Activated naive CD4-positive, alpha-beta T cell treated with anti-CD3 and anti-CD28 coated beads for 36 hours (primary cell): ENCODE measurements at places on chromosomes 4 and X. TPM values are rescaled to one million over a fixed set of nuclear protein-coding genes. Genes with fewer than 3 reads are reported as not detected.

- no peak for DNase-seq
- H3K4me1 ChIP-seq, result peaks cover 23% of the 10 kb centered on the region
- no peaks in the 10 kb centered on the region for H3K27me3 ChIP-seq
Observed at GRCh38 chr4:2950221-2950989, 12.8 kb downstream of the NOP14 start.

GRCh38 chr4:105392858-105393257, 81.0 kb downstream of the PPA2 start:
- no peak overlapping the region for H3K4me3 ChIP-seq
- H3K27me3 ChIP-seq, result no peaks in the 10 kb centered on the region
- peaks cover 33% of the 10 kb centered on the region for H3K36me3 ChIP-seq
- no peak for DNase-seq

- H3K4me1 ChIP-seq, result no peaks in the 10 kb centered on the region
- DNase-seq, result no peak
- H3K27ac ChIP-seq, result no peak overlapping the region
- H3K4me3 ChIP-seq, result no peak overlapping the region
- no peaks in the 10 kb centered on the region for H3K27me3 ChIP-seq
Observed at GRCh38 chr4:66544281-66544680, 874.0 kb upstream of the EPHA5 start.

GRCh38 chrX:93660575-93660974, 12.8 kb downstream of the NAP1L3 start:
- H3K27me3 ChIP-seq, result no peaks in the 10 kb centered on the region
- no peak overlapping the region for H3K27ac ChIP-seq
- no peaks in the 10 kb centered on the region for H3K36me3 ChIP-seq
- no peak for DNase-seq
- H3K4me3 ChIP-seq, result no peak overlapping the region

GRCh38 chr4:26815706-26816105, 44.9 kb upstream of the STIM2 start:
- no peaks in the 10 kb centered on the region for H3K36me3 ChIP-seq
- H3K27ac ChIP-seq, result no peak overlapping the region
- no peak overlapping the region for H3K4me3 ChIP-seq
- DNase-seq, result no peak
- H3K27me3 ChIP-seq, result no peaks in the 10 kb centered on the region

Gene SPACA5
- not detected for total RNA-seq

DNA sequence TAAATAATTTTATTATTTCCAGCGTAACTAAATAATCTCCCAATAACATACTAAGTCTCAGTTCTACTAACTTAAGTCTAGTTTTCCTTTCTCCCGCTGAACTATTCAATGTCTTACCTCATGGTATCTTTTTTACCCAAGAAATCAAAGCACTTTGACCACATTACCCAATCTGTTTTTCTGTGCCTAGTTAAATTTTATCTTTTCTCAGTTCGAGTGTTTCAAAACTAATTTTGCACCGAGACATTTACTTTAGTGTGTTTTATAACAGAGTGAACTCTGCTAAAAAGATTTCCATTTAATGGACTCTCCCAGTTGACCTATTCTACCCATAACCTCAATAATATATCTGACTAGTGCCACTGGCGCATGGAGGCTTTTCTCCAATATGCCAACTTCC, 67.6 kb upstream of the IRF2 start:
- no peaks in the 10 kb centered on the region for H3K27me3 ChIP-seq
- no peak for DNase-seq
- no peak overlapping the region for H3K4me3 ChIP-seq
- H3K4me1 ChIP-seq, result peaks cover 7% of the 10 kb centered on the region
- H3K27ac ChIP-seq, result no peak overlapping the region

Gene NDNF
- total RNA-seq, result not detected

Gene ARR3
- not detected for total RNA-seq

GRCh38 chr4:175330236-175330635, 412.1 kb downstream of the ADAM29 start:
- no peaks in the 10 kb centered on the region for H3K36me3 ChIP-seq
- no peak overlapping the region for H3K4me3 ChIP-seq
- DNase-seq, result no peak
- no peaks in the 10 kb centered on the region for H3K4me1 ChIP-seq
- H3K27ac ChIP-seq, result no peak overlapping the region

Gene WDR1
- total RNA-seq, result 295 TPM

DNA sequence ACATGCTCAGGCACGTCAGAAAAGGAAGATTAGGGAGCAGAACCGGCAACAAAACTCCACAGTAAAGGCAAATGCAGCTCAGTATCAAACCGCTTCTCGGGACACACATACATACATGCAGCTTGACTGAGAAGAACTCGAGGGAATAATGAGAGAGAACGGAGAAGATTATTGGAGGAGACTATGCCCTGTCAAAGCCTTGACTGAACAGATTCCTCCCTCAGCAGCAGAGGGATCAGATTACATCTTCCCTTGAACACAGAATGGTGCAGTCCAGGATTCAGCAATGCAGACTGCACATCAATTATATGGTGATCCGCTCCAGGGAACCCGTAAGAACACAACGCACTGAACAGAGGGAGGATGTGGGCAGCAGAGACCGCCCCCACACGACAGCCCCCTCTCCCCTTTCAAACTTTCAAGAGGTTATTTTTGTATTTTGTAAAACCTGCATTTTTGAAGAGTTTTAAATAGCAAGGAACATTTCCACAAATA, 183.2 kb downstream of the FBXW7 start:
- H3K36me3 ChIP-seq, result no peaks in the 10 kb centered on the region
- peak; percentile 29 for DNase-seq
- H3K27ac ChIP-seq, result peak overlapping the region; percentile 51

Gene KLHL13
- 1.5 TPM for total RNA-seq

- no peak overlapping the region for H3K4me3 ChIP-seq
- DNase-seq, result no peak
- H3K36me3 ChIP-seq, result no peaks in the 10 kb centered on the region
- no peak overlapping the region for H3K27ac ChIP-seq
- H3K27me3 ChIP-seq, result no peaks in the 10 kb centered on the region
- no peaks in the 10 kb centered on the region for H3K4me1 ChIP-seq
Observed at GRCh38 chr4:44160776-44161367, 287.7 kb downstream of the KCTD8 start.

Gene SORBS2
- not detected for total RNA-seq

- H3K4me1 ChIP-seq, result no peaks in the 10 kb centered on the region
- no peak overlapping the region for H3K27ac ChIP-seq
- no peak overlapping the region for H3K4me3 ChIP-seq
- H3K27me3 ChIP-seq, result no peaks in the 10 kb centered on the region
- H3K36me3 ChIP-seq, result no peaks in the 10 kb centered on the region
Observed at GRCh38 chr4:3599951-3600350, 67.7 kb upstream of the LRPAP1 start.

Gene SLC25A53
- total RNA-seq, result 5.0 TPM

Gene HERC6
- total RNA-seq, result 9.9 TPM

GRCh38 chr4:24853142-24853541, 57.8 kb downstream of the SOD3 start:
- no peaks in the 10 kb centered on the region for H3K4me1 ChIP-seq
- H3K36me3 ChIP-seq, result no peaks in the 10 kb centered on the region
- no peak for DNase-seq
- no peak overlapping the region for H3K27ac ChIP-seq
- H3K4me3 ChIP-seq, result no peak overlapping the region

DNA sequence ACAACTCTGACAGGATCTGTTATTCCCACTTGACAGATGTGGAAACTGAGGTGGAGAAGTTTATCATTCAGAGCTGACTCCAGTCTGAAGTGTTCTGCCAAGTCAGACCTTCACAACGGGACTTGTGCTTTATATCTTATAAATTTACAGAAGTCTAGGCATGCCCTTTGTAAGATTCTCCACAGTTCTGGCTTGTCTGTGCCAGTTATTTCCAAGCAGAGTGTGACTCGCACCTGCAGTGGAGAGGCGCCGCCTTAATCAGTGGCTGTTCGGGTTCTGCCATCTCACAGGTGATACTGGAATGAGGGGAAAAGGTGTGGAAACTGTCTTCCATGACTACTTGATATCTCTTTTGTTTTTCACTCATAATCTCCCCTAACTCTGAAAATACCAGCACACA, 63.2 kb downstream of the CPEB2 start:
- H3K27ac ChIP-seq, result no peak overlapping the region
- H3K4me1 ChIP-seq, result no peaks in the 10 kb centered on the region
- no peaks in the 10 kb centered on the region for H3K27me3 ChIP-seq
- H3K4me3 ChIP-seq, result no peak overlapping the region

Gene PNCK
- total RNA-seq, result 0.30 TPM

DNA sequence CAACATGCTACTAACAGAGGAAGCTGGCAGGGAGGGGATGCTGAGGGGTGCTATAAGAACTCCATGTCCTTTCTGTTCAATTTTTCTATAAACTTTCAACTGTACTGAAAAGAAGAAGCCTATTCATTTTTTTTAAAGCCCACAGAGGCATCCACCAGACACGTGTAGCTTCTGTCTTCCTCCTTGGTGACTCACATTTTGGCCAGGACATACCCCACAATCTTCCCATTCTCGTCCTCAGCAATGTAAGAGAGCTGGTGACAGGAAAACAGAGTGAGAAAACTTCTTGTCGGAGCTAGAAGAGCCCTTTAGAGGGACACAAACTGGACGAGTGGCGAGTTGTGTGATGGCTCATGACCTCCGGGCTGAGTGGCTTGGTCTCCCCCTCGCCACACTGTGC, 1.1 kb downstream of the NAA10 start:
- H3K4me1 ChIP-seq, result peaks cover 42% of the 10 kb centered on the region
- H3K36me3 ChIP-seq, result peaks cover 10% of the 10 kb centered on the region
- no peaks in the 10 kb centered on the region for H3K27me3 ChIP-seq
- DNase-seq, result no peak
- peak overlapping the region; percentile 69 for H3K27ac ChIP-seq
- peak overlapping the region; percentile 80 for H3K4me3 ChIP-seq

DNA sequence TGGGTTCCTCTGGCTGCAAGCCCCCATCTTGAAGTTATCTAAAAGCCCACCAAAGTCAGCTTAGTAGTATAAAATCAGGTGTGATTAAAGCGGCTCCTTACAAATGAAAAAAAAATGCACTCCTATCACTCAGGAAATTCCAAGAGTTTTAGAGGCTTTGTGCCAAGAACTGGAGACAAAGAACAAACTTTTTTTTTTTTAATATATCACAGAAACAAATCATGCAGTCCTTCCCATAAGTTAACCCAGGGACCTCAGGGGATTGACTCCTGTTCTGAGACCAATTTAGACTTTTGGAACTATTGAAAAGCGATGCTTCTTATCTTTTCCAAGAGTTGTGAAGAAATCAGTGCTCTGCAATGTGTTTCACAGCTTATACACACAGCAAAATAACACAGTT, 53.6 kb downstream of the HHIP start:
- no peak overlapping the region for H3K4me3 ChIP-seq
- no peak overlapping the region for H3K27ac ChIP-seq
- DNase-seq, result no peak
- H3K4me1 ChIP-seq, result no peaks in the 10 kb centered on the region
- H3K36me3 ChIP-seq, result no peaks in the 10 kb centered on the region

Gene KIAA1210
- not detected for total RNA-seq

- no peak for DNase-seq
- no peak overlapping the region for H3K27ac ChIP-seq
- no peaks in the 10 kb centered on the region for H3K4me1 ChIP-seq
- no peak overlapping the region for H3K4me3 ChIP-seq
- no peaks in the 10 kb centered on the region for H3K36me3 ChIP-seq
Observed at GRCh38 chr4:124423160-124423559, 289.4 kb downstream of the ANKRD50 start.

GRCh38 chr4:117550085-117550484, 464.7 kb upstream of the TRAM1L1 start:
- no peaks in the 10 kb centered on the region for H3K36me3 ChIP-seq
- no peak overlapping the region for H3K27ac ChIP-seq
- DNase-seq, result no peak
- no peaks in the 10 kb centered on the region for H3K4me1 ChIP-seq
- no peak overlapping the region for H3K4me3 ChIP-seq

Gene CNGA2
- not detected for total RNA-seq

DNA sequence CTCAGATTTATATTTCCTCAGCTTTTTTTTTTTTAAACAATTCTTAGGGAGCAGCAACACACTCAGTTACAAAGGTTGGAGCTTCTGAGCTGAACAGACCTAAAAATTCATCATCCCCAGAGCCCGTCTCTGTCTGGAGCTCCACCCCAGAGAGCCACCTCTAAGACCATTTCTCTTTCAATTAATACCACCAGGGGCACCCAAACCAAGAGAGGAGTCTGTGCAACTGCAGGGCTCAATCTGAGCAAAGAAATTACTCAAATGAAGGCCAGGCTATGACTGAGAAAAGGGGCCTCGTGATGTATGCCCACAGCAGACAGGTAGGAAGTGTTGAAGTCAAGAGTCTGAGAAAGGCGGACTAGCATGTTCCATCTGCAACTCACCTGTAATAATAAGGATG, 95.5 kb downstream of the C4orf51 start:
- H3K4me3 ChIP-seq, result no peak overlapping the region
- H3K27ac ChIP-seq, result no peak overlapping the region
- no peaks in the 10 kb centered on the region for H3K4me1 ChIP-seq
- peaks cover 54% of the 10 kb centered on the region for H3K36me3 ChIP-seq
- no peaks in the 10 kb centered on the region for H3K27me3 ChIP-seq

- H3K4me3 ChIP-seq, result no peak overlapping the region
- H3K27me3 ChIP-seq, result no peaks in the 10 kb centered on the region
- no peak overlapping the region for H3K27ac ChIP-seq
- H3K36me3 ChIP-seq, result no peaks in the 10 kb centered on the region
- DNase-seq, result no peak
Observed at GRCh38 chrX:74458736-74459135, 37.4 kb downstream of the SLC16A2 start.

Gene GPR143
- total RNA-seq, result not detected
